ENCODE measurements at places on chromosomes 2 and 18.

DNA sequence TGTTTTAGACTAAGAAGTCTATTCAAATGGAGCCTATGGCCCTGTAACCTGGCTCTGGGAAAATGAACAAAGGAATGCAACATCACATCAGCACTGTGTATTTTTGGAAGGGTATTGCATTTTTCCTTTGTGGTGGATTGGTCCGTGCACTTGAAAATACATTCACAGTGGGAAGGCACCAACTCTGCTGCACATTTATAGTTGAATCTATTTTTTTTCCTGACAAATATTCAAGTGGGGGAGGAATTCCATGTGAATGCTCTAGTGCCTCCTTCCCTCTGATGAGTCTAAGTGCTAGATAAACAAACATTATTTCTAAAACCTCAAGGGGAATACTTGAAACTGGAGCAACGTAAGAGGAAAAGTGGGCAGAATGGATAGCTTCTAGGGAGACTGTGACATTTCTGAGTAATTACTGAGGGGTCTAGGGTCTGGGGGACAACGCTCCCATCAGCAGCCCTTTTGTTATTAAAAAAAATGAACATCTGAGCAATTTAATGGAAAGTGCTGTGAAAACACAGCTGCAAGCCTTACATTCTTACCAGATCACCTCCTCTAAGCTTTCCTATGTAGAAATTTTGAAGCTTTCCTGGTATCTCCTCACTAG lies 208.2 kb downstream of the SLC8A1 start:
- DNase-seq: no peak

- no peak for DNase-seq
Observed at GRCh38 chr2:176260689-176261088, 8.6 kb upstream of the MTX2 start.

- no peak for DNase-seq
Observed at GRCh38 chr18:22302144-22302543, 115.6 kb downstream of the CTAGE1 start.

GRCh38 chr2:122710049-122710448 lies 954.6 kb downstream of the TSN start:
- no peak for DNase-seq

GRCh38 chr2:111155610-111156009 lies 34.9 kb downstream of the BCL2L11 start:
- no peak for DNase-seq

DNA sequence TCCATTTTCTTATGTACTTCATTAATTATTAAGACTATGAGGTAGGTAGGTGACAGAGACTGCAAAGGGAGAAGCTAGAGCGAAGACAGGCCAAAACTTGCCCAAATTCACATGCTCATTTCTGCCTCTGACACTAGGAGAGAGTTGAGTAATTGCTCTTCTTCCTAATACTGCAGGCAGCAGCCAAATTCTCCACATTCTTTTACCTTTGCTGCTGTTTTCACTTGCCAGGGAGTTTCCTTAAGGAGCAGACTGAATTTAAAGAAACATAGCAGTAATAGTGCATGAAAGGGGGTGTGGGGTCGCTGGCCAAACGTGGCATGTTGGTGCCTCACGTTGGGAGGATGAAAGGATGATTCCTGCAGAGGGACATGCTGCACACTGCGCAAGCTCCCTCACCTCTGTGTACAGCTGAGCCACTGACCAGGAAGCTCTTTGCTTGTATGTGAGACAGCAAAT lies 12.3 kb downstream of the CRIM1 start:
- DNase-seq: no peak

DNA sequence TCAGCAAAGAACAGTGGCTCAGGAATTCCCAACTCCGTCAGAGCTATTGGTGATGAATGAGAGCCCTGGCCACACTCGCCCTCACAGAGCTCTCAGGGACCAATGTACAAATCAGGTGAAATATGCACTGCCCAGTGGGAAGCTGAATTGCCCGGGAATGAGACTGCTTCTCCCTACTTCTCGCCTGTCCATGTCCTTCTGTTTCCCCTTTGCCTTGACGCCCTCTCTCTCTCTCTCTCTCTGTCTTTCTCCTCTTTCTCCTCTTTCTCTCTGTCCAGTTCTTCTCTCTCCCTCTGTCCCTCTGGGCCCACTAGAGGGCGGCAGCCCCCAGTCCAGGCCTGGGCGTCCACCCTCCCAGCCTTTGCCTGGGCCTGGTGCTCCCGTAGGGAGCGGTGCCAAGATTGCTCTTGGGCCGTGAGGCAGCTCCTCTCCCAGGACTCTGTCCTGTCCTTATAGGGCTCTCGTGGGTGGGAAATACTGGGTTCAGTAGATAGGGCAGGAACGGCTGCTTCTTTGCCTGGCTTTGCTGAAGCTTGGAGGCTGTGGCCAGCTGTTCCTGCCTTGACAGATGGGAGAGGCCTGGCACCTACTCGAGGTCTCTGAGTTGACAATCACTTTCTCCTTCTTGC lies 28.4 kb upstream of the PUM2 start:
- DNase-seq: peak; percentile 78

GRCh38 chr2:55986700-55987440 lies 63.3 kb upstream of the EFEMP1 start:
- DNase-seq: no peak

- no peak for DNase-seq
Observed at GRCh38 chr2:169818241-169818640, 6.5 kb downstream of the METTL5 start.

Measured in left forelimb (tissue), 1 donor.